Urinary bladder (tissue), 4 donors: ENCODE measurements at places on chromosomes 7 and 10.
A peak's percentile ranks its signal among the peaks of the same experiment; 100 is the strongest.

DNA sequence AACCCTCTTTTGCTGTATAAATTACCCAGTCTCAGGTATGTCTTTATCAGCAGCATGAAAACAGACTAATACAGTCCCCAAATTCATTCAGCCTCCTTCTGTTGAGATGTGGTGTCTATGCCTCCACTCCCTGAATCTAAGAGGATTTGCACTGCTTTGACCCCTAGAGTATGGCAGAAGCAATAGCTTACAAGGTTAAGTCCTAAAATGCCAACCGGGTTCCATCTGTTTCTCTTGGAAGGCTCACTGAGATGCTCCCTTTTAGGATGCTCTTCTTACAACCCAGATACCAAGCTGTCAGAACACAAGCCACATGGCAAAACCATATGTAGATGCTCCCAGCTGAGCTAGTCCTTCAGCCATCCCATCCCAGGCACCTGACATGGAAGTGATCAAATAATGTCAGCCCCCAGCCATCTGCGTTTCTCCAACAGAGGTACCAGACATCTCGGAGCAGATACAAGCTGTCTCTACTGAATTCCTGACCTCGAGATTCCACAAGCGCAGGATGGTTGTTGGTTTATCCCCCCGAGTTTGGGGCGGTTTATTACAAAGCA, 20.2 kb downstream of the CALN1 start:
- no peak for DNase-seq

GRCh38 chr7:89797965-89798598, 356.2 kb upstream of the STEAP1 start:
- DNase-seq, result no peak

DNA sequence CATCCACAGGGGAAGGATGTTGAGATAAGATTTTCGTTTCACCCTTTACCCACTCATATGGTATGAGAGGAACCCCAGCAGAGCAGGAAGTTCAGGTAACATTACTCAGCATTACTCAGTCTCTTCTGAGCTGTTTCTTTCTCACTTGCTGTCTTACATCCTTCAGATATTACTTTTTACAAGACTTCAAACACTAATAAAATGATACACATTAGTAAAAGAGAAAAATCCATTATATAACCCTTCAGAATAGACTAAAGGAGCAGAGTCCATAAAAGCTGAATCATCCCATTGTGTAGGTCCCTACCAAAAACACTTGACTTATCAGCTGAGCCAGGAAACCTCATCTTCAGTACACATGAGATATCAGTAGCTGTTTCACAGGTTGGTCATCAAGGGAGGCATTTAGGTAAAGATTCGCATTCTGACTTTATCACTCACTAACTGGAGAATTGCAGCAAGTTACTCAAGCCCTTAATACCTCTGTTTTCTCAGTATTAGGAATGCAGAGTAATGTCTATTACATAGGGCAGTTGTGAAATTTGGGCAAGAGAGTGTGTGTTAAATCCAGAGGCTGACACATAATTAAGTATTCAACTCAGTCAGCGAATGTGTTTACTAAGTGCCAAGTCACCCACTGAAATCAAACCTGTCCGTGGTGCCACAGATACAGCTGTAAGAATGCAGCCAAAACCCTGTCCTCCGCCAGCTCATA, 44.7 kb downstream of the KLF6 start:
- no peak for DNase-seq

DNA sequence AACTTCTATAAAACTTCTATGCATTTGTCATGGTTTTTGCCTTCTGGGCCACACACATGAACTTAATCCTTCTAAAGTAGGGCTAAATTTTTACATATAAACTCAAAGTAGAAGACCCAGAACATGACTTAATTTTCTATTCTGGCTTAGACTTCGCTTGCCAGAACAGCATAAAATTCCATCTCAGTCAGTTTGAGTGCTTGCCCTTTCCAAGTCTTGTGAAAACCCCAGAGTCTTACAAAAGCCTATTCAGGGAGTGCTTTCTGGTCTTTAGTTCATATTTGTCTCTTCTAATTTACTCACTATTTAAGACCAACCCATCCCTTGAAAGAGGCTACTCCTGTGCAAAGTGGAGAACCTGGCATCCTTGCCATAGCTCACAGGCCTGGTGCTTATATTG, 201.6 kb upstream of the MEOX2 start:
- DNase-seq, result no peak

DNA sequence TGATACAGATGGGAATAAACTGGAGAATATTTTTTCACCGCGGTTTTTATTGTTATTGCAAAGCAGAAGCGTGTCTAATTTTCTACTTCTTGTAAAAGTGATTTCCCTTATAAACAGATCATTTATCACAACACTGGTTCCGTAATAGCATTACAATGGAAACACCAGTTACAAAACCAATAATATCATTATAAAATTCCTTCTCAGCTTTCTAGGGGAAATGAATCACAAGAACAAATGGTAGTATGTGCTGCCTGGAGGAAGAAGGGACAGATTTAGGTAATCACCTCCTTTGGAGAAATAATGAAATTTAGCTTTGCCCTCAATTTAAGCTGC, 2.4 kb upstream of the CCDC6 start:
- DNase-seq, result no peak

- DNase-seq, result no peak
Observed at GRCh38 chr7:149006345-149006725, 22.0 kb downstream of the PDIA4 start.

GRCh38 chr10:97812696-97813095, 36.9 kb upstream of the GOLGA7B start:
- DNase-seq, result no peak

DNA sequence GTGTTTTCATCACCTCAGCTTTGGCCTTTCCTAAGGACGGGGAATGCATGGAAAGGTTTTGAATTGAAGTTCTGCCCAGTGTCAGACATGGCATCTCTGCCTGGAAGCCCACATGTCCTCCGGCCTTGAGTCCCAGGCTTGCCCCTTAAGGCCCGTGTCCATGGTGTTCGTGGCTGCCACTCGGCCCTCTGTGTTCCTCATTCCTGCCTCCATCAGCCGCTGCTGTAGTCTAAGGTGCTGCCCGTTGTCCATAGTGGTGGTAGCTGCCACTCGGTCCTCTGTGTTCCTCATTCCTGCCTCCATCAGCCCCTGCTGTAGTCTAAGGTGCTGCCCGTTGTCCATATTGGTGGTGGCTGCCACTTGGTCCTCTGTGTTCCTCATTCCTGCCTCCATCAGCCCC, 180.7 kb upstream of the SHH start:
- no peak for DNase-seq

- DNase-seq, result no peak
Observed at GRCh38 chr10:101151395-101151794, 20.3 kb downstream of the TLX1 start.

DNA sequence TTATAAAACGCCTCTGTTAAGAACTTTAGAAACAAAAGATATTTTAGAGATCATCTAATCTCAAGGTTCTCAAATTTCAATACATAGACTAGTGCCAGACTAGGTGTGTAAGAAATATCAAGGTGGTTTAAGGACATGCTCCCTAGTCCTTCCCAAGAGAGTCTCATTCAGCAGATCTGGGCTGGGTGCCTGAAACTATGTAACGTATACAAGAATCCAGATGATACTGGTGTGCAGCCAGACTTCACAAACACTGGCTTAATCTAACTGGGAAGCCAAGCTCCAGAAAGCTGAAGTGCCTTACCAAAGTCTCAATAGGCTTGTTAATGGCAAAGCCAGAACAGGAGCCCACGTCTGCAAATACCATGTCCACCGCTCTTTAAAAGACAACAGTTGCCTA, 105.0 kb upstream of the AMPH start:
- DNase-seq, result no peak

DNA sequence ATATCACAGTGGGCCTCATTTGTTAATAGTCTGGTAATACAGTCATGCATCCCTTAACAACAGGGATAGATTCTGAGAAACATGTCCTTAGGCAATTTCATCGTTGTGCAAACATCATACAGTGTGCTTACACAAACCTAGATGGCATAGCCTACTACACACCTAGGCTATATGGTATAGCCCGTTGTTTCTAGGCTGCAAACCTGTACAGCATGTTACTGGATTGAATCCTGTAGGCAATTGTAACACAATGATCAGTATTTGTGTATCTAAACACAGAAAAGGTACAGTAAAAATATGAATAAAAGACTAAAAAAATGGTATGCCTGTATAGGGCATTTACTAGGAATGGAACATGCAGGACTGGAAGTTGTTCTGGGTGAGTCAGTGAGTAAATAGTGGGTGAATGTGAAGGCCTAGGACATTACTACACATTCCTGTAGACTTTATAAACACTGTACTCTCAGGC, 12.0 kb upstream of the RHOBTB1 start:
- no peak for DNase-seq

DNA sequence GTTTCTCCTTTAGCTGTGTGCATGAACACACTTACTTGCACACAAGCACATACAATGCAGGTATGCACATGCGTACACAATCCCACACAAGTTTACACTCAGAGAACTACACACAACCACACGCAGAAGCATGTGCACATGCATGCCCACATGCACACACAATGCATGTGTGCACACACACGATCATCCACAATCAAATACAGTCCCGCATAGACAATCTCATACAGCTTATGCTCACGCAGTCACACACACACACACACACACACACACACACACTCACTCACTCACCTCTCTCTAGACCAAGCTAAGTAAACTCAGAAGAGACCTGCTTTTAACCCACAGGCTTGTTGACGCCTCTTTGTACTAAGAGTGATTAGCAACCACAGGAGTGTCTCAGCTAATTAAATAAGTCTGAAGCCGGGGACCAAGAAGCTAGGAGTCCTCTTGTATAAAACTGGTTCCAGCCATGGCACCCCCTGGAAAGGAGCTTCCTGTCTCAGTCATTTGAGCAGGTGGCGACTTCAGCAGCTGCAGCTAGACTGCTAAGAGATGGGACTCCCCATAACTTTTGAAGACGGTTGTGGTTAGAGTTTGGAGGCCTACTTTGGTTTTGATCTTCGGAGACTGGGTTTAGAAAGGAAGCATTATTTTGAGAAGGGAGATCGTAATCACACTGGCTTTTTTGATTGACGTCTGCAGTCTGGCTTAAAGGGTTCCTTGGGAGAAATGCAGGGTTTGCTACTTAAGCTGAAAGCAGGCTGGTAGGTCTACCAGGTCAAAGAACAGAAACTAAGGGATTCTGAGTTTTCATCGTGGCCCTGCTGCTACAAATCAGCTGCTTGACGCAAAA, 82.3 kb upstream of the ADRB1 start:
- no peak for DNase-seq

GRCh38 chr10:74244097-74244685, 93.2 kb downstream of the ADK start:
- peak; percentile 10 for DNase-seq

DNA sequence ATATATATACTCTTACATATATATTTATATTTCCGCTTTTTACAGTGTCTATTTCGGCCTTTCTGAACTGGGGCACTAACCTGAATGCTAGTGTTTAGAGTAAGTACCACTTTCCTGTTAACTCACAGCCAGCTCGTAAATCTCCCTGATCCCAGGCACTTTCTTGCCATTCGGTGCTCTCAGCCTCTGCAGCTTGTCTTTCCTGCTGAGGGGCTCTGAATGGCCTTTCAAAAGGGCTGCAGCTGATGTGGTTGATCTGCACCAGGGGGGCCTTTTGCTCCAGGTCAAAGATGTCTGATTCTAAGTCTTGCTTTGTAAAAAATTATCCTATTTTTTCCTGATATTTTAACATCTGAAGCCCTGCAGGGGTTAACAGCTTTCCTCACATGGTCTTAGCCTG, 25.5 kb upstream of the HPS1 start:
- DNase-seq, result no peak

GRCh38 chr7:137618748-137619147, 228.0 kb downstream of the DGKI start:
- DNase-seq, result no peak

- DNase-seq, result no peak
Observed at GRCh38 chr7:133936074-133936473, 191.1 kb upstream of the LRGUK start.

DNA sequence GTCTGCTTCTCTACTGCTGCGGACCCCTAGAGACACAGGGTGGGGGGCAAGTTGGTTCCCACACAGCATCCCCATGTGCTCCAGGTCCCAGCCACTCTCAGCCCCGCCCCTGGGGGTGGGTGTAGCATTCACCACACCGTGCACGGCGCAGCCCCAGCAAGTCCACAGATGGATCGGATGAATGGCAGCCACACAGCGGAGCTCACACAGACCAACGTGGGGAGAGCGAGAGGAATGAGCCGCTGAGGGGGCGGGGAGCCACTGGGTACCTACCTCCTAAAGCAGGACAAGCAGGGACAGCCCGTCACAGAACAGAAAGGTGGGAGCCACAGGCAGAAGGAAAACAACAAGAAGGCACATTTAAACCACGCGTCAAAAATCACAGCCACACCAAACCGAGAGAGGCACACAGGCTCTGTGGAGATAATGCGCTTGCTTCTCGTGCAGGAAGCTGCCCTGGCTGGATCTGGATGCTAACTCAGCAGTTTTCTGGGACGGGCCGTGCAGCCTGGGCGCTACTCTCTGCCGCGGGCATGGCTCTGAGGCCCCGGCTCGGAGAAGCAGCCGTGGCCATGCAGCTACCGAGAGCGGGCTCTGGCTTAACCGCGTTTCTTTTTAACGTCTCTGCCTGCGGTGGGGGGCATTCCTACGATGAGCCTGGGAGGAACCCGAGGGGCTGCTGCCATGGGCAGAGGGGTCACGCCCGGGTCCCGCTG, 102.5 kb downstream of the CYTH3 start:
- no peak for DNase-seq

DNA sequence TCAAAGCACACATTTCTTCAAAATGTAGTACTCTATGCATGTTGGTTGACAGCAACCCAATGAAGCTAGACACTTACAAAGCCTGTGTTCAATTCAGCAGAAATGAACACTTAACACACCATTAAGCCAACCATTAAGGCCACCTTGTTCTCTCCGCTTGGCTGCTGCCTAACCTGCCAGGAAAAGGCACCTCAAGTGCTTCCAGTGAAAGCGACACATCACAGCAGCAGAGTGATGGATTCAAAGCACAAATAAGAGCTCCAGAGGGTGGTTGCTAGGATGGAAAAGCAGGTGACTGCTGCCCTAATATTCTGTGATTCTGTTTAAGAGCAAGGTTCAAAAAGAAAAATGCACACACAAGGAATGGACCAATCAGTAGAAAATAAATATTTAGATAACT, 81.5 kb upstream of the GNAI1 start:
- no peak for DNase-seq

DNA sequence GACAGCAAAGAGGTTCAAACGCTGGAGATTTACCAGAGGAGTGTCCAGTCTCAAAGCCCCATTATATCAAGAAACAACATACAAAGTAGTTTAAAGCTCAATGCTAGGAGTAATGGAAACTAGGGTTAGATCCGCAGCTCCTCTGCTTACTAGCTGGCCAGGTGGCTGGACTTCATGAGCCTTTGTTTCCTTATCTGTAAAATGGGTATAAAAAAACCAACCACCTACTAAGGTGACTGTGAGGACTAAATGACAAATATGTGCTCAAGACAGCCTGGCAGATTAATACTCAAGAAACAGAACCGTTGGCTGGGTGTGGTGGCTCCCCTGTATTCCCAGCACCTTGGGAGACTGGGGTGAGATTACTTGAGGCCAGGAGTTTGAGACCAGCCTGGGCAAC, 5.8 kb upstream of the RBM20 start:
- DNase-seq, result no peak

GRCh38 chr7:54252256-54253035, 289.7 kb upstream of the VSTM2A start:
- DNase-seq, result no peak

GRCh38 chr7:22597844-22598243, 97.9 kb upstream of the STEAP1B start:
- no peak for DNase-seq

GRCh38 chr10:125057158-125058001, 103.0 kb downstream of the CTBP2 start:
- peak; percentile 71 for DNase-seq
